ENCODE measurements at places on chromosomes 3 and 15. TPM values are rescaled to one million over a fixed set of nuclear protein-coding genes. Genes with fewer than 3 reads are reported as not detected.

The MYZAP gene
- total RNA-seq: 1.6 TPM

The RPS17 gene
- total RNA-seq: 3,988 TPM

The SUSD5 gene
- total RNA-seq: 3.7 TPM

The ANKRD34C gene
- total RNA-seq: not detected

The SI gene
- not detected for total RNA-seq

The CACNA1D gene
- 0.49 TPM for total RNA-seq

The MAPKBP1 gene
- 3.8 TPM for total RNA-seq

The RARRES1 gene
- total RNA-seq: 9.2 TPM

The CCR1 gene
- not detected for total RNA-seq

The AADACL2 gene
- not detected for total RNA-seq

The SERINC4 gene
- 0.10 TPM for total RNA-seq

The CADPS gene
- total RNA-seq: not detected

The ALDH1A2 gene
- total RNA-seq: 0.33 TPM

The PRR20G gene
- 0.14 TPM for total RNA-seq

The SOX14 gene
- total RNA-seq: not detected

The KNG1 gene
- total RNA-seq: not detected

The XCR1 gene
- not detected for total RNA-seq

The CCDC13 gene
- 0.48 TPM for total RNA-seq

The SLC28A1 gene
- not detected for total RNA-seq

The CCDC9B gene
- 16.5 TPM for total RNA-seq

The SOX2 gene
- 0.87 TPM for total RNA-seq

The LACTB gene
- total RNA-seq: 15.8 TPM

Measured in A549 treated with RU486 at 1 μM for 4 hours (cell line).